ENCODE measurements at places on chromosomes 6 and 20. TPM values are rescaled to one million over a fixed set of nuclear protein-coding genes. Genes with fewer than 3 reads are reported as not detected.
A peak's percentile ranks its signal among the peaks of the same experiment; 100 is the strongest.

The C2 gene
- not detected for polyA plus RNA-seq

The TP53INP2 gene
- 2.6 TPM for polyA plus RNA-seq

The ARMH2 gene
- polyA plus RNA-seq = not detected

The MDFI gene
- 76.2 TPM for polyA plus RNA-seq

DNA sequence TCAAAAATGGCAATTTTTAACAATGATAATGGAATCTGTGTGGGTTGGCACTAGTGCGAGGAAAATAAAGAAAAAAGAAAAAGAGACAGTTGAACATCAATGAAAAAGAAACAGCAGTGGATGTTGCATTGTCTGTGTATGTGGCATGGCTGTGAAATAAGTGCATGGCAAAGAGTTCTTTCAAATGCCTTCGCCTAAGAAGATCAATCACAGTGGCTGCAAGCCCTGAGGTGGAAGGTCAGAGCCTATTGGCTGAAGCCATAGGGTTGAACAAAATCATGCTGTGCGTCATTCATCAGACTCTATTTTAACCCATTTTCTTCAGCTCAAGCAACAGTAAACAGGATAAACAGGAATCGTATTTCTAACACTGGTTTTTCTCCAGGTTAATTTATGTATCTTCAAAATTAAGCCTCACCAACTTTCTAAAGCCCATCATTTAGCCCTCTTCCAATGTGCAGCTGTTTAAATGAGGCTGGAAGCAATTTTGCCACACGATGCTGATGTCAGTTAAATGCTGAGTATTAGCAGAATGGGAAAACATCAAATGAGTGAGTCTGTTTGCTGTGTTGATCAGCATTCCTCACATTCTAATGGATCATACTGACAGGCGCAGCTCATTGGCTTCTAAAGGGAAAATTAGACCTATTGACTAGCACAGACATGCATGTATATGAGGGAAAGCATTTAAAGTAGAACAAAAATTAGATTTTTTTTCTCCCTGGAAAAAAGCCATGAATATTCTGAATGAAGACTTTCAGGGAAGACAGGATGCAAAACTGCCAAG, 955.9 kb upstream of the EYS start:
- H3K4me1 ChIP-seq = no peaks in the 10 kb centered on the region
- DNase-seq = no peak
- H3K36me3 ChIP-seq = no peaks in the 10 kb centered on the region
- no peak overlapping the region for H3K4me3 ChIP-seq
- H3K27me3 ChIP-seq = no peaks in the 10 kb centered on the region

DNA sequence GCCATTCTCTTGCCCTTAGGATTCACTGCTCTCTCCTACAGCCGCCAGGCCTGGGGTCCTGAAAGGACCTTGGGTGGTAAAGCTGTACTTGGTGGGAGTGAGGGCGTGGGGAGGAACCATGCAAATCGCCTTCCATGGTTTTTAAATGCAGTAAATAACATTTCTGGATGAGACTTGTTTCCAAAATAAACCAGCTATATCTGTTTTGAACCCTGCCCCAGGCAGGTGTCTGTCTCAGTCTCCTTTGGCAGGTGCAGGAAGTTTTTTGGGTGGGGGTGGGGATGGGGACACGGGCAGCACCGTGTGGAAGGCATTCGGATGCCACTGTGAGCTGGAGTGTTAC, 14.3 kb downstream of the ITPA start:
- no peak overlapping the region for H3K4me3 ChIP-seq
- H3K27me3 ChIP-seq = no peaks in the 10 kb centered on the region
- DNase-seq = no peak
- H3K36me3 ChIP-seq = peaks cover 21% of the 10 kb centered on the region
- H3K4me1 ChIP-seq = peaks cover 13% of the 10 kb centered on the region

GRCh38 chr6:146548898-146549374, 5.3 kb downstream of the RAB32 start:
- no peak for DNase-seq
- no peak overlapping the region for H3K27ac ChIP-seq
- H3K27me3 ChIP-seq = no peaks in the 10 kb centered on the region

DNA sequence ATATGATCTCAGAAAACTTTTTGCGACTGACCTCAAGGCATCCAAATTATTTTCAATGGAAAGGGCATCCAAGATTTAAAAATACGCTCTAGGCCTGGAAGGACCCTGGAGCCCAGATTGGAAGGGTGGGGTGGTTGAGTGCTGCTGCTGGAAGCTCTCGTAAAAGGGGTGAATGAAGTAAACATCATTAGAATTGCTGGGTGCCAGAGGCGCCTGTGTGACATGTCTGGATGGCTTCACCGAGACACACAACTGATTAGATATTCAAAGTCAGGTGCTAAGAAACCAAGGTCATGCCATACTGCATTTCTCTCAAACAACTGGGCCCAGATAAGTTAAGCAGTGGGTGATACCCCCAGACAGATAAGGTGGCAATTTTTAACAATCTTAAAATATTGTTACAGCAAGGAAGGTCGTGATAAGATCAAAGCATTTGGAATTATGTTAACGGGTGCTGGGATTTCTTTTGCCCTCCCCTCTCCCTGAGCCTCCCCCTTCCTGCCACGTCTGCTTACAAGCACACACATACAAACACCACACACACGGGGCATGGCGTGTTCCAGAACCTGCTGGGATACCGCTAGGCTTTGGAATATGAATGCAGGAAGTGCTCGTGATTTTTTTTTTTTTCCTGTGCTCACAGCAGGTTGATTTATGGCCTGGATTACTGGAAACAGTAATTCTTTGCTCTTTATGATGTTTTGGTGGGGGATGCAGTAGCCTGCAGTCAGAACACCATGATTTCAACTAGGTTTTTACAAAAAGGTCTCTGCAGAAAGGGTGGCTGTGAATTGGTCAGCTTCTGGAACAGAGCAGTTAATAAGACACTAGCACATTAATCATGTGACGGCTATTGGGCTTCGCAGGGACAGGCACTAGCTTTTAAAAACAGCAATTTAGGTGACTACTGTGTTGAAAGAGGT, 551.2 kb downstream of the QKI start:
- DNase-seq = no peak
- H3K27ac ChIP-seq = no peak overlapping the region
- H3K4me1 ChIP-seq = no peaks in the 10 kb centered on the region
- no peak overlapping the region for H3K4me3 ChIP-seq
- H3K27me3 ChIP-seq = no peaks in the 10 kb centered on the region

- DNase-seq = no peak
- H3K4me1 ChIP-seq = no peaks in the 10 kb centered on the region
- no peaks in the 10 kb centered on the region for H3K27me3 ChIP-seq
- no peak overlapping the region for H3K4me3 ChIP-seq
- H3K36me3 ChIP-seq = no peaks in the 10 kb centered on the region
Measured at GRCh38 chr20:54995553-54995952, 520.2 kb downstream of the DOK5 start.

DNA sequence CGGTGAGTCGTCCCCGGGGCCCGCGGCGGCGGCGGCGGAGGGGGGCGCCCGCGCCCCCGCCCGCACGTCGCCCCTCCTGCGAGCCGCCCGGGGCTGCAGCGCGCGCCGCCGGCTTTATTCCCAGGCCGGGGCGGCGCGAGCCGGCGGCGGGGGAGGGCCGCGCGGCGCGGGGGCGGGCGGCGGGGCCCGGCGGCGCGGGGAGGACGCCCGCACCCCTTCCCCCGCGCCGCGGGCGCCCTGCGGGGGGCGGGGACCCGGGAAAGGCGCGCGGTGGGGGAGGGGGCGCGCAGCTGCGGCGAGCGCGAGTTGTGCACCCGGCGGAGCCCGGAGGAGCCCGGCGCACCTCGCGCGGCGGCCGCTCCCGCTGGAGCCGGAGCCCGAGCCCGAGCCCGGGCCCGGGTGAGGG, 646 bp downstream of the HMGA1 start:
- peaks cover 46% of the 10 kb centered on the region for H3K4me1 ChIP-seq
- peak overlapping the region; percentile 83 for H3K27ac ChIP-seq
- peaks cover 30% of the 10 kb centered on the region for H3K36me3 ChIP-seq
- no peak for DNase-seq

GRCh38 chr6:163416557-163417253, 2.2 kb downstream of the QKI start:
- H3K27ac ChIP-seq = peak overlapping the region; percentile 90
- H3K36me3 ChIP-seq = no peaks in the 10 kb centered on the region
- peaks cover 21% of the 10 kb centered on the region for H3K4me1 ChIP-seq
- peak overlapping the region; percentile 66 for H3K4me3 ChIP-seq
- no peaks in the 10 kb centered on the region for H3K27me3 ChIP-seq

- DNase-seq = no peak
- H3K27ac ChIP-seq = no peak overlapping the region
- peaks cover 30% of the 10 kb centered on the region for H3K4me1 ChIP-seq
- no peaks in the 10 kb centered on the region for H3K27me3 ChIP-seq
- H3K36me3 ChIP-seq = peaks cover 23% of the 10 kb centered on the region
Measured at GRCh38 chr6:12298995-12299394, 8.8 kb downstream of the EDN1 start.

DNA sequence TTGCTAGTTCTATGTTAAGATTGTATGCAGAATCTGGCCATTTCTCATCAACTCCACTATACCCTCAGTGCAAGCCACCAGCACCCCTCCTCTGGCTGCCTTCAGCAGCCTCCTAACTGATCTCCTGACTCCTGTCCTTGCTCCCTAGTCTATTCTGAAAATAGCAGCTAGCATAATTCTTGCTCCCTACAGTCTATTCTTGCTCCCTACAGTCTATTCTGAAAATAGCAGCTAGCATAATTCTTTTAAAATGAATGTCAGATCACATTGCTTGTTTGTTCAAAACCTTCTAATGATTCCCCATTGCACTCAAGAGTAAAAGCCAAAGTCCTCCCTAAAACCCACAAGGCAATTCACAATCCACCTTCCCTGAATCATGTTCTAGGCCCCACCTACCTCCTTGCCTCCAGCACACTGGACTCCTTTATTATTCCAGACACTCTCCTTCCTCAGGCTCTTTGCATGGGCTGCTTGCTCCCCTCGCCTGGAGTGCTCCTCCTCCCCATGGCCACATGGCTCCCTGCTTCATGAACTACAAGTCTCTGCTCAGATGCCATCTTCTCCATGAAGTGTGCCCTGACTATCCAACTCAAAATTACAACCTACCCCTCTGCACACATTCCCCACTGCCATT, 164.2 kb upstream of the TNFAIP3 start:
- DNase-seq = no peak
- H3K27me3 ChIP-seq = no peaks in the 10 kb centered on the region
- no peak overlapping the region for H3K4me3 ChIP-seq
- no peak overlapping the region for H3K27ac ChIP-seq

DNA sequence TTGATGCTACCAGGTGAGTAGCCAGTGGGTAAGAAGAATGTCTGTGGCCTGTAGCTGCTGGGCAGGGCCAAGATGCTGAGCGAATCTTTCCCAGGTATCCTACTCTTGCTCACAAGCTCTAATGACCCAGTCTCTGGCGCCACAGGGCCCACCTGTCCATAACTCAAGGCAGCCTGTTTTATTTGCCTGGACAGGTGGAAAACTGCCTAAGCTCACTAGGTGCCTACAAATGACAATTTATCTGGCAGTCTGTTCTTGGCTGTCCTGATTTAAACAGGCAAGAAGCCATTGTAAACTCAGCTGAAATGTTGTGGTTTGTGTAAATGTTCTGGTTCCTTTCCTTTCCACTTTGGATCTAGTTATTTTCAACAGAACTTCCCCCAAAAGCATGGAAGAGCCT, 113.3 kb downstream of the TCP11 start:
- peaks cover 30% of the 10 kb centered on the region for H3K4me1 ChIP-seq
- H3K27me3 ChIP-seq = no peaks in the 10 kb centered on the region
- no peak overlapping the region for H3K4me3 ChIP-seq

DNA sequence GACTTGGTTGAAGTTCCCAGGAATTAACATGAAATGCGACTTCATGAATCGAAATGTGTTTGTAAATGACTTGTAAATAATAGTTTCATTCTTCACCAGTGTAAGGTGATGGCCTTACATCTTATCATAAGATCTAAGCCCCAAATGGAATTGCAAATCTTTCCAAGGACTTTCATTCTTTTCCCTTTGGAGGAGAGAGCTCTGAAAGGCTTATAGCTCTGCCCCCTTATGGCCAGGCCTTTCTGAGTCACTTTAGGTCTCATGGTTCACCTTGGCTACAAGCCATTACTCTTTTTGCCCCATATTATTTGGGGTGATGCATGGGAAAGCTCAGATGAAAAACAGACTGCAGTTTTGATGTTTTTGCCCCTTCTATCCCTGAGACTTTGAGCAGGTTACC, 209.1 kb upstream of the BMP2 start:
- no peaks in the 10 kb centered on the region for H3K36me3 ChIP-seq
- H3K27ac ChIP-seq = no peak overlapping the region
- H3K4me1 ChIP-seq = no peaks in the 10 kb centered on the region

GRCh38 chr20:17875106-17875980, 93.3 kb downstream of the SNX5 start:
- no peak overlapping the region for H3K27ac ChIP-seq
- H3K4me1 ChIP-seq = no peaks in the 10 kb centered on the region
- H3K4me3 ChIP-seq = no peak overlapping the region
- H3K36me3 ChIP-seq = no peaks in the 10 kb centered on the region

- H3K36me3 ChIP-seq = no peaks in the 10 kb centered on the region
- H3K4me1 ChIP-seq = peaks cover 5% of the 10 kb centered on the region
- no peak for DNase-seq
Measured at GRCh38 chr6:16067568-16067967, 61.3 kb upstream of the MYLIP start.

GRCh38 chr6:32825966-32826365, 9.2 kb upstream of the HLA-DOB start:
- H3K4me1 ChIP-seq = peaks cover 4% of the 10 kb centered on the region
- no peaks in the 10 kb centered on the region for H3K27me3 ChIP-seq
- no peak for DNase-seq
- peaks cover 17% of the 10 kb centered on the region for H3K36me3 ChIP-seq

Data from keratinocyte (primary cell).